SJCRH30 (cell line): ENCODE measurements at places on chromosomes 4 and X. TPM values are rescaled to one million over a fixed set of nuclear protein-coding genes. Genes with fewer than 3 reads are reported as not detected.

Gene MUC7
- 0.06 TPM in 1 of 2 replicates, not detected in the other for total RNA-seq

Gene LINC00632
- total RNA-seq, result 1.8 and 3.8 TPM in 2 replicates

Gene FBXO8
- 7.8 and 9.9 TPM in 2 replicates for total RNA-seq

Gene UGT8
- 26.3 and 27.6 TPM in 2 replicates for total RNA-seq

Gene CCDC110
- not detected in 2 replicates for total RNA-seq

Gene USP51
- total RNA-seq, result 1.2 and 1.8 TPM in 2 replicates

Gene SULT1E1
- not detected in 2 replicates for total RNA-seq

Gene FGFBP2
- total RNA-seq, result not detected in 2 replicates

Gene C4orf33
- total RNA-seq, result 7.2 and 9.1 TPM in 2 replicates

Gene AMOT
- total RNA-seq, result 42.7 and 43.2 TPM in 2 replicates

- no peaks in the 10 kb centered on the region for H3K36me3 ChIP-seq
- DNase-seq, result peak; percentile 92
- H3K27ac ChIP-seq, result peak within 1 kb of the TSS; percentile 72
- no peaks in the 10 kb centered on the region for H3K27me3 ChIP-seq
- H3K4me1 ChIP-seq, result peaks cover 7% of the 10 kb centered on the region; the same call in 1 of the 2 replicates
- peak within 1 kb of the TSS; percentile 84 for H3K4me3 ChIP-seq
Observed at GRCh38 chrX:118726887-118727685, at the start of gene IL13RA1. TSS of gene IL13RA1 (plus strand) at chrX:118727606. CDS start at chrX:118727639, 33 bp downstream.

- no peaks in the 10 kb centered on the region for H3K4me1 ChIP-seq
- no peaks in the 10 kb centered on the region for H3K27me3 ChIP-seq
- no peak for DNase-seq
- no peak overlapping the region for H3K27ac ChIP-seq
- H3K36me3 ChIP-seq, result no peaks in the 10 kb centered on the region
Observed at GRCh38 chrX:6163721-6164120, 64.9 kb downstream of the NLGN4X start.

- H3K27me3 ChIP-seq, result no peaks in the 10 kb centered on the region
- H3K4me3 ChIP-seq, result no peak overlapping the region
Observed at GRCh38 chrX:119981286-119982070, 37.9 kb upstream of the NKAP start.

DNA sequence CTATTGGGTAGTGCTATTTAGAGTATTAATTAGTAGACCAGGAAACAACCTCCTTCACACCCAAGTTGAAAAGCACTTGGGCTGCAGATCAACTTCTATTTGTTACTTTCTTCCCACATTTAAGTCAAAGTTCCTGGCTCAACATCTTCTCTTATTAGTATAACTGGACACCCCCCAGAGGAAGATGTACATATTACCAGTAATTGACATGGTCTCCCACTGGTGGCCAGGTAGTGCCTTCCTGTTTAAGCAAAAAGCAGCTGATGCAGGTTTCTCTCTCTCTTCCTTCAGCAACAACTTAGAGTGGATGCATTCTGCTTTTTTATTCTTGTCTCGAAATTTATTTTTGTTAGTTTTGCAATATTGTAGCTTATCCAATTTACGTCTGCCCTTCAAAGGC, 438.1 kb downstream of the GBA3 start:
- H3K4me3 ChIP-seq, result no peak overlapping the region
- H3K36me3 ChIP-seq, result no peaks in the 10 kb centered on the region
- no peaks in the 10 kb centered on the region for H3K4me1 ChIP-seq
- H3K27ac ChIP-seq, result no peak overlapping the region

- H3K4me3 ChIP-seq, result no peak overlapping the region
- peak overlapping the region; percentile 37; the same call in 1 of the 2 replicates for H3K27ac ChIP-seq
- no peaks in the 10 kb centered on the region for H3K36me3 ChIP-seq
- peak; percentile 68 for DNase-seq
- H3K27me3 ChIP-seq, result no peaks in the 10 kb centered on the region
Observed at GRCh38 chr4:8191136-8191747, 7.8 kb upstream of the SH3TC1 start.

DNA sequence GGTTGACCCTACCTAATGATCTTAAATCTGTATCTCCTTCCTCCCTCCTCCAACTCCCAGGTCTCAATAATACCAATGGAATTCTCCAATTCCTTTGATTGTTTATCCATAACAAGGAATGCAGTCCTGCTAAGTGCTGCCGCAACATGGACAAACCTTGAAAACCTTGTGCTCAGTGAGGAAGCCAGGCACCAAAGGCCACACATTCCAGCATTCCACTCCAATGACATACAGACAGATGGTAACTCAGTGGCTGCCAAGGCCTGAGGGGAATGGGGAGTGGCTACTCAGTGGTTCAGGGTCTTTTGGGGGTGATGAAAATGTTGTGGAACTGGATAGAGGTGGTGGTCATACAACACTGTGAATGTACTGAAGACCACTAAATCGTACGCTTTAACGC, 10.4 kb downstream of the HAUS7 start:
- H3K4me3 ChIP-seq, result no peak overlapping the region
- peak; percentile 22 for DNase-seq
- H3K27me3 ChIP-seq, result no peaks in the 10 kb centered on the region
- H3K4me1 ChIP-seq, result peaks cover 3% of the 10 kb centered on the region; the same call in 1 of the 2 replicates
- H3K27ac ChIP-seq, result peak overlapping the region; percentile 48
- no peaks in the 10 kb centered on the region for H3K36me3 ChIP-seq

- no peaks in the 10 kb centered on the region for H3K27me3 ChIP-seq
- no peak overlapping the region for H3K4me3 ChIP-seq
- no peaks in the 10 kb centered on the region for H3K4me1 ChIP-seq
- DNase-seq, result no peak
- H3K36me3 ChIP-seq, result no peaks in the 10 kb centered on the region
Observed at GRCh38 chr4:161186012-161186411, 977.8 kb downstream of the FSTL5 start.

DNA sequence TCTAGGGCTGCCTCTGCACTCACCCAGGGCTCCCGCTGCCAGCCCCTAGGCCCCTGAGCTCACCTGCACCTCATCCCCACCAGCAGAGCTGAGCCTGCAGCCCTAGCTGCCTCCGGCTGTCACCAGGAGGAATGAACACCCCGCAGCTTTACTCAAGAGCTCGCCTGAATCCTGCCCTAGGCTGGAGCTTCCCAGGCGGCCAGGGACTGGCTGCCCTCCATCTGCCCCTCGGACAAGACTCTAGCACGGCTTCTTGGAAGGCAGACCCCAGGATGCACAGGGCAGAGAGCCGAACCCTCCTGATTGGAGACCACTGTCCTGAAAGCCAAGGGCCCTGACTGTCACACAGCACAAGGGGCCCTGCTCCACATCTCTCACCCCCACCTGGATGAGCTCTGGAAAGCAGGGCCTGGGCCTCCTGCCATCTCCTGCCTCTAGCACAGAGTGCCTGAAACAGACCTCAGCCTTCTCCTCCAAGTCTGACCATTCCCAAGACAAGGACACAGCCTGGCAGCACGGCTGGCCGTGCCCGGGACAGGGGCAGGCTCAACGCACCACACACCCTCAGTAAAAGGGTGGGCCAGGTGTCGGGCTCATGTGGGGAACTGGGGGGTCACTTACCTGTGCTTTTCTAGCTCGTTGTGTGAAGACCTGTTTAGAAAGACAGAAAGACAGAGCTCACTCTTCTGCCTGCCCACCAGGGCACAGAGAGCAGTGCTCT, 4.4 kb downstream of the MXD4 start:
- no peak overlapping the region for H3K27ac ChIP-seq
- no peak for DNase-seq

GRCh38 chrX:26672571-26672970, 456.6 kb downstream of the MAGEB5 start:
- peaks cover 38% of the 10 kb centered on the region for H3K4me1 ChIP-seq
- no peaks in the 10 kb centered on the region for H3K36me3 ChIP-seq
- no peak overlapping the region for H3K4me3 ChIP-seq
- peak overlapping the region; percentile 97 for H3K27ac ChIP-seq
- H3K27me3 ChIP-seq, result no peaks in the 10 kb centered on the region

DNA sequence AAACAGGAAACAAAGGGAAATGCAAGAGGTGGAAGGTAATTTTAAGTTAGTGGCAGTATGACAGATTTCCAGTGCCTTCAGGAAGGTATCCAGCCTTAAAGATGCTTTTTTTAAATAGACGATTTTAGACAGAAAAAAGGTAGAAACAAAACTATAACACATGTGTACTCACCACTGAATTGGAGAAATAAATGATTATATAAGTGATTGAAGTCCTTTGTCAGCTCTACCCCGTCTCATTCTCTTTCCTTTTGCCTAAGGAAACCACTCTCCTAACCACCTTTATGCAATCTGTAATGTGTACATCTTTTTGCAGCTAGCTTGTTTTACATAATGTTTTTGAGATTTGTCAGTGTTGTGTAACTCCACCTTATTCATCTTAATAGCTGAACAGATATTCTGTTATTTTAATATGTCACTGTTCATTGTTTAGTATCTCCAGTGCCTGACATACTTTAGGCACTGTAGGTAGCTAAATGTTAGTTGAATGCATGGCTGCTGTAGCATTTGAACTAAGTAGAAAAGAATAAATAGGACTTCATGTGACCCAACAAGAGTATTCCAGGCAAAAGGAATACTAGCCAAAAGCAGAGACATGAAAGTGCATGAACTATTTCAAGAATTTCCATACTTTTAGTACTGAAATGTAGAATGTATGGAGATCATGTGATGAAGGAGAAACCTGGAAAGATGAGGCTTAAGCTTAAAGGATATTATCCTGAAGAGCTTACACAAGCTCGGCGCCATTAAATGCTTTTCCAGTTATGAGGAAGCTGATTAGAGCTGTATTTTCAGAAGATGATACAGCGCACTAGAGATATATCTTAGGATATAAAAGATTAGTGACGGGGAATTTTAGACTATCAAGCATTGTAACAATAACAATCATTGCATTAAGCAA, 865 bp downstream of the FAM200B start:
- no peaks in the 10 kb centered on the region; the same call in 1 of the 2 replicates for H3K4me1 ChIP-seq
- H3K36me3 ChIP-seq, result peaks cover 22% of the 10 kb centered on the region
- peak overlapping the region; percentile 70 for H3K4me3 ChIP-seq

DNA sequence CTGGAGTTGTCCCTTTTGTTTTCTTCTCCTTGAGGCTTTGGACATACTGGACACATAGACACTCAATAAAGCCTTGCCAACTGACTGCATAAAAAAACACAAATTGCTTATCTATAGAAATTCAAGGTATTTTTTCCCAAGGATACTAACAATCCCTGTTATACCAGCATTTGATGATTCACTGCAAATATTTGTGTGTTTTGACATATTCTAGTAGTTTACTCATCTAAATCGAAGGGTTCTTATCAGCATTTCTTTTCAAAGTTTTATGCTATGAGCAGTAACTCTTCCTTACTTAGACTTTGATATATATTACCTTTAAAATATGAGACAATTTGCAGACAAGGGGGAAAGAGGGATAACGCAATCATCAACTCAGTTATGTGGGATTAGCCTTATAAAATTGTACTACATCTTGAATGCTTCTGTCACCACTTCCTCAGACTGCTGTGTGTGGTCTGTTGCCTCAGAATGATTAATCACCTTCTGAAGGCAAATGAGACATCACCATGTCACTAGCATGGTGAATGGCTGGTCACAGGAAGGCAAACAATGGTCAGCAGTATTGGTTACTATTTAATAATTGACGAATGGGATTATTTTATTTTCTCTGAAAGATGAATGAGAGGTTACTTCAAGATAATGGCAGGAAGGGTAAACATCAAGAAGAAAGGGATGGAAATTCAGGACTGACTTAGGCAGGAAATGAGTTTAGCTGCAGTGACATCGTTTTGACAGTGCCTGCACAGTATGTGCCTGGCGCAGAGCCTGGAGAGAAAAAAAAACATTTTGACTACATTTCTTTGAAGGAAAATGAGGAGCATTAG, 544.3 kb upstream of the CNKSR2 start:
- no peak overlapping the region for H3K4me3 ChIP-seq
- no peaks in the 10 kb centered on the region for H3K4me1 ChIP-seq
- no peak for DNase-seq
- no peaks in the 10 kb centered on the region for H3K36me3 ChIP-seq

GRCh38 chrX:12372111-12372510, 233.8 kb downstream of the FRMPD4 start:
- no peaks in the 10 kb centered on the region for H3K4me1 ChIP-seq
- no peak overlapping the region for H3K27ac ChIP-seq
- no peaks in the 10 kb centered on the region for H3K36me3 ChIP-seq
- H3K4me3 ChIP-seq, result no peak overlapping the region

GRCh38 chr4:86652332-86652932, 58.3 kb downstream of the PTPN13 start:
- no peaks in the 10 kb centered on the region for H3K27me3 ChIP-seq
- no peak overlapping the region for H3K4me3 ChIP-seq
- no peaks in the 10 kb centered on the region for H3K36me3 ChIP-seq

- H3K4me3 ChIP-seq, result no peak overlapping the region
- no peaks in the 10 kb centered on the region for H3K27me3 ChIP-seq
- DNase-seq, result no peak
- H3K4me1 ChIP-seq, result peaks cover 3% of the 10 kb centered on the region
- peaks cover 6% of the 10 kb centered on the region; the same call in 1 of the 2 replicates for H3K36me3 ChIP-seq
- no peak overlapping the region for H3K27ac ChIP-seq
Observed at GRCh38 chr4:173317004-173317403, 17.2 kb downstream of the HMGB2 start.

DNA sequence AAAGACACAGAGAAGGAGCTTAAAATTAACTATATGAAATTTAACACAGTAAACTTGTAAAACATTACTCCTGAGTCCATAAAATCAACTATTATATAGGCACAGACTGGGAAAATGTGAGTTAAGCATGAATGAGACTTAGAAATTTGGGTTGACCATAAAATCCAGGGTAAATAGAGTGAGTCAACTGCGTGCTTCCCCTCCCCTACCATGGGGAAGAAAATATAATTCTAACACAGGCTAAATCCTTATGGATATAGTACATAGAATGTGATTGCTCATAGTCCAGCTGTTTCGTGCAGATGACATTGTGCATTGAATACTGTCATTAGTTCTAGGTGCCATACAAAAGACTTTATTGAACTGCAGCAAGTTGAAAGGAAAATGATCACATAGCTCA, 42.2 kb downstream of the KLHL5 start:
- H3K36me3 ChIP-seq, result peaks cover 23% of the 10 kb centered on the region
- DNase-seq, result no peak
- no peak overlapping the region for H3K27ac ChIP-seq
- no peak overlapping the region for H3K4me3 ChIP-seq
